NCI-H774 (cell line): ENCODE measurements at places on chromosomes 11 and 22.

GRCh38 chr11:18366286-18366685 lies 28.1 kb upstream of the LDHA start:
- no peak for DNase-seq

DNA sequence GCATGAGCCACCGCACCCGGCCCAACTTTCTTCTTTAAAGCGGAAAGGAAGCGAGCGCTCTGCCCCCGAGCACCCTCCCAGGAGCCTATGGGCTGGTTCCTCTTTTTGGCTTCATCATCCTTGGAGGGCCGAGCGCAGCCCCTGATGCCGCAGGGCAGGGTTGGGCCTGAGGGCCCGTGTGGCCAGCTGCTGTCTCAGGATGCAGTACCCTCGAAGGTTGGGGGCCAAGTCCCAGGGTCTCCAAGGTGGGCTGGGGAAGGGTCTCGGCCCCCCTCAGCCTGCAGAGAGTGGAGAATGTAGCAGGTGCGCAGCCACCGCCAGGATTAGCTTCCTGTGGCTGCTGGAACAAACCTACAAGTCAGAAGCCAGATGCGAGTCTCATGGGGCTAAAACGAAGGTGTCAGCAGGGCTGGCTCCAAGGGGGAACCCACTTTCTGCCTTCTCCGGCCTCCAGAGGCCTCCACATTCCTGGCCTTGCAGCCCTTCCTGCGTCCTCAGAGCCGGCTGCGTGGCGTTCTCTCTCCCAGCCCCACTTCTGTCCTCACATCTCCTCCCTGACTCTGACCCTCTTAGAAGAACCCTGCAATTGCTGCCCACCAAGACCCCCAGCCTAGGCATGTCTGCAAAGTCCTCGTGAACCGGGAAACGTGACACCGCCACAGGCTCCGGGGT lies 2.9 kb downstream of the PANX2 start:
- no peak for DNase-seq

- DNase-seq: no peak
Measured at GRCh38 chr11:96748639-96749370, 359.0 kb downstream of the JRKL start.

GRCh38 chr11:31045335-31045734 lies 324.2 kb downstream of the DCDC1 start:
- no peak for DNase-seq

DNA sequence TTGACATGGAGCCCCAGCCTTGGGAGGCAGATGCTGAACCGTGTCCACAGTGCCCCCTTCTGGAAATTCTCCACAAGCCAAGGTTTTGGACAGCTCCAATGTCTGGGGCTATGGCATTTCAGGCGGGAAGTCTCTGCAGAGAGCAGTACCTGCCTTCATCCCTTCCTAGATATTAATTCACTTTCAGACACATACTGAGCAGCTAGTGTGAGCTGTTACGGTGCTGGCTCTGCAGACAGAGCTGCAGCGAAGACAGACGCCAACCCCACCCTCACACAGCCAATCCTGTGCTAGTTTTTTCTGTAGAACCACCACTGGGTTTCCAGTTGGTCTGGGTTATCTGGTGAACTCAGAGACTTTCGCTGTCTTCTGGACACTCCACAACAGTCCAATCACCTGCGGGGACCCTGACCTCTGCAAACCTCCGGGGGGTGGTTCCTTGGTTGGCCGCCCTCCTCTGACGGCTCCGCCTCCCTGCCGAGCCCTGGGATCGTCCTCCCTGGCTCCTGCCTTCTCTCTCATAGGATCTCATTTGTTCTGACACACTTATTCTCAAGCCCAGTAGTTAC lies 9.1 kb downstream of the LMF2 start:
- peak; percentile 36 for DNase-seq

DNA sequence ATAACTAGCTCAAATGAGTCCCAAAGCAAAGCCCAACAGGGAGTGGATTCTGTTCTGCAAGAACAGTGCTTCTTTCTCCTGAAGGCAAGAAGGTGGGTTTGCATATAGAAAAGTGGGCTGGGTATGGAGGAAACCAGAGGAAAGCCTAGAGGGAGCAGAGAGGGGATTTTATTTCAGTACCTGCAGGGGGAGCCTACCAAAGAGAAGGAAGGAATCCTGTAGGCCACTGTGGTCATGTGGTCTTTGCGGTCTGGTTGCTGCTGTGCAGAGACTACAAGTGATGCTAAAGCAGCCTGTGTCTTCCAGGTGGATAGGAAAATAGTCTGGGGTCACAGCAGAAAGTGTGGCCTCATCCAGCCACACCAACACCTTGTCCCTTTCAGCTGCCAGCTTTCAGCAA lies 33.2 kb upstream of the ZBTB16 start:
- no peak for DNase-seq

DNA sequence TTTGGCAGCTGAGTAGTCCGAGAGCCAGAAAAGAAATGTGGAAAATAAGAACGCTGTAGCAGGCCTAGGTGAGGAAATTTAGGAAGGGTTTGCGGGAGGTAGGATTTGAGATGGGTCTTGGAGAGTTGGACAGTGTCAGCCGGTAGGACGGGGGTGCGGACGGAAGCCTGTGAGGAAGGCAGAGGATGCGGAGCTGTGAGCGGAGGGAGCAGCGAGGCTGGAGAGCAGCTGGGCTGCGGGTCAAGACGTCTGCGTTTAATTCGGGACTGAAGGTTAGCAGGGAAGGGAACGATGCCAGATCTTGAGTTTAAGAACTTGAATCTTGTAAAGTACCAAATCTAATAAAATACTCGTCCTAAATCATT lies 669 bp upstream of the TIGD3 start:
- no peak for DNase-seq

DNA sequence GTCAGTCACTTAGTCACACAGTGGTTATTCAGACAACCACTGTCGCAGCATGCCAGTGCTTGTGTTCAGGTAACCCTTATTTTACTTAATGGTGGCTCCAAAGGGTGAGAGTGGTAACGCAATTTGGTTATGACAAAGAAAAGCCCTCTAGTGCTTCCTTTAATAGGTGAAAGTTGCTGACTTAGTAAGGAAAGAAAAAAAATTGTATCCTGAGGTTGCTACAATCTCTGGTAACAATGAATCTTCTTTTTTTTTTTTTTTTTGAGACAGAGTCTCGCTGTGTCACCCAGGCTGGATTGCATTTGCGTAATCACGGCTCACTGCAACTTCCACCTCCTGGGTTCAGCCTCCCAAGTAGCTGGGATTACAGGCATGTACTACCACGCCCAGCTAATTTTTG lies 64.5 kb downstream of the C11orf91 start:
- no peak for DNase-seq

- no peak for DNase-seq
Measured at GRCh38 chr11:121031167-121031566, 7.3 kb downstream of the TBCEL start.

DNA sequence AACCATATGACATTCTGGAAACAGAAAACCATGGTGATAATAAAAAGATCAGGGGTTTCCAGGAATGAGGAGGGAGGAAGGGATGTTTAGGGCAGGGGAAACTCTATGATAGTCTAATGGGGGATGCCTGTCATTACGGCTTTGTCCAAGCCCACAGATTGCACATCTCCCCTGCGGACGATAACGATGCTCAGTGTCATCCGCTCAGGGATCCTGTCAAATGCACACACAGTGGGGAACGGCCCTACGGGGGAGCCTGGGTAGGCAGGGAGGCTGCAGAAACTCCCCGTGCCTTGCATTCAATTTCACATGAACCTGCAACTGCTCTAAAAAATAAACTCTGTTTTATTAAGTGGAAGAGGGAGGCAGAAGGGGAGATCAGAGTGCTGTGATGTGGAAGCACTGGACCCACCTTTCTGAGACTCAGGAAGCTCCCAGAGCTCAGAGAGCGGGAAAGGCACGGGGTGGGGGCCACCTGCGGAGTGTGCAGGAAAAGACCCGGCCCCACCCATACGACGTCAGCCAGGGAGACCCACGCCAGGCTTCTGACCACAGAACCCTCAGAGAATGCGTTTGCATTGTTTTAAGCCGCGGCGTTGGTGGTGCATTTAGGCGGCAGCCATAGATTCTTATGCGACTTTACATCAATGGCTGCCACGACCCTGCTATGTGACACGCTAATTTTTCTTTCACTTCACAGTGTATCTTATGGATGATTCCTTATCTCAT lies 543.5 kb downstream of the BRD1 start:
- DNase-seq: no peak

DNA sequence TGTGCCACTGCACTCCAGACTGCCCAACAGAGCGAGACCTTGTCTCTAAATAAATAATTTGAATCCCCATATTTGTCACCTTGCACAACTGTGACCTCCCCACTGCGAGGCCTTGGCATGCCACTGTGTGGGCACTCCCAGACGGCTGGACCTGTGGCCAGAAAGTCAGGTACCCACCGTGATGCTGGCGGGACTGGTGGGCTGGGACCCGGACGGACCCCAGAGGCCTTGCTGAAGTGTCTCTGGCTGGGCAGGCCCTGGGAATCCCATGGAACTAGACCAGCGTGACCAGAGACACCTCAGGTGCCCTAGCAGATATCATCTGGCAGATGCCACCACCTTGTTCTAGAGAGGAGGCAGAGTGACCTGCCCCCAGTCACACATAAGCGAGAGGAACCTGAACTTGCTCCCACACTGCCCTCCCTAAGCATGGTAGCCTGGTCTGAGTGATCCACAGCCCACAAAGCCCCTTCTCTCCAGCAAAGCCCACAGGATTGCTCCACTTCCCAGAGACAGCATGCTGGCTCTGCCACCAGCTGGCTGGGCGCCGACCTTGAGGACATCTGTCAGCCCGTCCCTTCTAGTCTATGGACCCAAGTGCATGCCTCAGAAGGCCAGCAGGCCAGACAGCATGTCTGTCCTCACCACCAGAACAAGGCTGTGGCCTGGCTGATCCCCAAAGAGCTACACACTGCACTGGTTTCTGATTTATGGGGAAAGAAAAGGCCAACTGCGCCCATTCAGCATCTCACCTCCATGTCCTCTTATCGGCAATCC lies 9.5 kb downstream of the MACROD1 start:
- no peak for DNase-seq

GRCh38 chr11:38089726-38090125 lies 1491.7 kb upstream of the RAG2 start:
- DNase-seq: no peak

DNA sequence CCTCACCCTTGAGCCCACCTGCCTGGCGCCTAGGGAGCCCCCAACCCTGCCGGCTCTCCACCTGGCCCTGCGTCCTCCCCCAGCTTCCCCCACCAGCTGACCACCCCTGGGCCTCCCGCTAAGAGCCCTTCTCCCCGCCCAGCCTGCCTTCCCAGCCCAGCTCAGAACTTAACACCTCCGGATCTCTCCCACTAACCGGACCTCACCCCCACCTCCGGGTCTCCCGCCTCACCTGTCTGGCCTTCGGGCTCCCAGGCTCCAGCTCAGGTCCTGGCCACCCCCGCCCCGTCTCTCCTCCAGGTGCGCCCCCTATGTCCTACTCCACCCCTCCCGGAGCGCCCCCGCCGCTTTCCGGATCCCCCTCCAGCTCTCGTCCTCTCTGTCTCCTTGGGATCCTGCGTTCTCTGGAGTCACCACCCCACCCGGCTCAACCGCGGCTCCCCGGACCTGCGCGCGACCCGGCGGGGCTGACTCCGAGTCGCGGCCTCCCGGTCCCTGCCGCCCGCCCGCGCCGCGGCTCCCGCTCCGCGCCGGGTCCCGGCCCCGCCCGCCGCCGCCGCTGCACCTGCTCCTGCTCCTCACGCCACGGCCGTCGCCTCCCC lies at the start of gene KCNJ11:
TSS of gene KCNJ11 (minus strand) at position 51 of the 602 bp plus-strand sequence. CDS start 568 bp downstream, outside the sequence.
- DNase-seq: peak; percentile 25

- peak; percentile 37 for DNase-seq
Measured at GRCh38 chr11:124108156-124108555, 7.1 kb upstream of the VWA5A start.

- DNase-seq: no peak
Measured at GRCh38 chr11:117095284-117096161, 2.7 kb downstream of the SIK3 start.

GRCh38 chr11:73321604-73322381 lies 13.7 kb downstream of the ARHGEF17 start:
- no peak for DNase-seq

- no peak for DNase-seq
Measured at GRCh38 chr11:45983471-45983845, 61.0 kb downstream of the LARGE2 start.

DNA sequence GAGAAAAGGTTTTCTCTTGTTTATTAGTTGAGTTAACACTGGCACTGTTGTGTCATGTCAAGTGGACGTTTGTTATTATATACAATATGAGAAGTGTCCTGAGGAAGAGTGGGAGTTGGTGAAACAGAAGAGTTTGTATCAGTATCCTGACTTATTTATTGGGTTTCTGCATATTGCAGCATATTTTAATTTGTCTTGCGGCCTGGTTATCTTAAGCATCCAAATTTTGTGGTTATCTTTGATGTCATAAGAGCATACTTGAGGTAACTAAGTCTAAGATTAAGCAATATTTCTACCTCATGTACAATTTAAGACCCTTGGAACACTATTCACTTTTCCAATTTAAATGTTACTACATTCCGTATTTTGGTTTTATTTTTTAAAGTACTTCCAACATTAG lies 103.5 kb downstream of the DDX10 start:
- DNase-seq: no peak

GRCh38 chr11:114237321-114238280 lies 58.6 kb upstream of the NNMT start:
- no peak for DNase-seq

DNA sequence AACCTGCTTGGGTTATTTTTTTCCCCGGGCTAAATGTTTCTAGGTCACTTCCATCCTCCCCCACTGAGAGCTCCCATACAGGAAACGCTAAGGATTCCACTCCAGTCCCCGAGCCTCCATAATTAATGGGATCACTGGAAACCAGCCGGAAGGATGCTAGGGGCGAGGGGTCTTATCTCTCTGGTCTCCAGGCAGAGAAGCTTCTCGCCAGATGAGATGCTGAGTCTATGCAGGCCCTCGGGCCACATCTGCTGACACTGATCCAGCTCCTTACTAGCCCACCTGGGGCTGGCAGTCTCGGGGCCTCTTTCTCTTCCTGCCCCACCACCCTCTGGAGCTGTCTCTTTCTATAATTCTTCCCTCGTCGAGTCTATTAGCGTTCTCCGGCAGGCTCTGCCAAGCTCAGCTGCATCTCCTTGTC lies 125.9 kb upstream of the SYT13 start:
- no peak for DNase-seq

GRCh38 chr11:75383246-75383645 lies 16.1 kb upstream of the RPS3 start:
- no peak for DNase-seq

- DNase-seq: no peak
Measured at GRCh38 chr11:110293389-110293788, 3.0 kb downstream of the RDX start.

GRCh38 chr22:38018938-38019827 lies 34.8 kb upstream of the SOX10 start:
- no peak for DNase-seq

- DNase-seq: no peak
Measured at GRCh38 chr11:134565343-134565891, 153.4 kb upstream of the B3GAT1 start.
